ENCODE measurements at places on chromosomes 6 and 20.

- DNase-seq, result no peak
Measured at GRCh38 chr20:3661814-3662665, 1.2 kb downstream of the GFRA4 start.

GRCh38 chr20:57708694-57709673, 831 bp downstream of the PMEPA1 start:
- DNase-seq, result no peak

DNA sequence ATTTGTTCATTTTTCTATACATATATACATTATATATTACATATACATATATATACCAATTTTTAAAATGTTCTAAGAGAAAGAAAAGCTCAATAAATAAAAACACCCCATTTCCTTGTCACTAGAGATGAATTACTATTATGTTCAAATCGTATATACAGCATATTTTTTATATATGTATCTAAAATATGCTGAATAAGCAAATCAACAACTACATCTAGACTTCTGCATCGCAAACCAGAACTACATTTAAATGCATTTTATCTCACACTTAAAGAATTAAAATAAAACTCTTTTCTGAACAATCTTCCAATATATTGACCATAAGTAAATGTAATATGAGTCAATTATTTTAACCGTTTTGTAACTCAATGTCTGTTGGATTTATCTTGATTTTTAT, 133.9 kb downstream of the LAMA2 start:
- no peak for DNase-seq

DNA sequence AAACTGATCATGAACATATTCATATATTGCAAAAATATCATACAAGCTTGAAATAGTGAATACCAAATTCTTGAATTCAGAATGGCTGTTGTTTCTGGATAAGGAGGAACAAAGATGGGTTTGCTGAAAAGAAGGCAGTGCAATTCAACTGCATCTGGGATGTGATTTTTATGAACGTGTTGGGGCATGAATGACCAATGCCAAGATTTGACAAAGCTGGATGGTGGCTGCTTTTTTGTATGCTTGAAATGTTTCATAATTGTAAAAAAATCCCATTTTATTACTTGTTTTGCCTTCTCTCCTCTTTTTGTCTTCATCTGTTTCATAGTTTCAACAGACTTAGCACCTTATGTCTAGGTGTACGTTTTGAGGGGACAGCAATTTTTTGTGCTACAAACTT, 36.8 kb upstream of the BCAS1 start:
- DNase-seq, result no peak

DNA sequence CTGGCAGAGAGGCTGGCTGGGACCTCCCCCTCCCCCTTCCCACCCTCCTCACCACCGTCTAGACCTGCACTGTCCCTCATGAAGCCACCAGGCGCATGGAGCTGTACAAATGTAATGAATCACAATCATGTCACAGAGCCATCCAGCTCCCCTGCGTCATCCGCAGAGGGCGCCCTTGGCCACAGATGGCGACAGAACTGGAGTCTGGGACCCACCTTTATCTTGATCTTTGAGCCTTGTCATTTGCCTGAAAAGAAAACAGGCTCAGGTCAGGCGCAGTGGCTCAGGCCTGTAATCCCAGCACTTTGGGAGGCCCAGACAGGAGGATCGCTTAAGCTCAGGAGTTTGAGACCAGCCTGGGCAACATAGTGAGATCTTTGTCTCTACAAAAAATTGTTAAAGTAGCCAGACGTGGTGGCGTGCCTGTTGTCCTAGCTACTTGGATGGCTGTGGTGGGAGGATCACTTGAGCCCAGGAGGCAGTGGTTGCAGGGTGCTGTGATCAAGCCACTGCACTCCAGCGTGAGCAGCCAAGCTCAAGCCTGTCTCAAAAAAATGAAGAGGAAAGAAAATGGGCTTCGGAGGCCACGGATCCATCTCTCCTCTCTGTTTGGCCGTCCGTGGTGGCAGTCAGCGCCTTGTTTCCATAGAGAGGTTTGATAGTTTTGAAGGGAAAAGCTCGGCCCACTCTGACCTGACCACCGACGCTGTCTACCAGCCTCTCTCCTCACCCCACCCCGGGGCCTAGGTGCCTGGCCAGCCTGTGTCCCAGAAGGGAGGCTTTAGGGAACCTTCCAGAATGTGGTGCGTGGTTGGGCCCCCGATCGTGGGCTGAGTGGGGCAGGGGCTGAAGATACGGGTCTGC, 6.2 kb downstream of the COL9A3 start:
- no peak for DNase-seq

- DNase-seq, result peak; percentile 45
Measured at GRCh38 chr6:151209071-151209831, 30.5 kb upstream of the AKAP12 start.

GRCh38 chr6:70547313-70547712, 19.4 kb upstream of the SDHAF4 start:
- peak; percentile 9 for DNase-seq

- no peak for DNase-seq
Measured at GRCh38 chr6:67640484-67640883, 994.6 kb upstream of the ADGRB3 start.

- DNase-seq, result no peak
Measured at GRCh38 chr6:139653111-139653510, 278.7 kb upstream of the CITED2 start.

DNA sequence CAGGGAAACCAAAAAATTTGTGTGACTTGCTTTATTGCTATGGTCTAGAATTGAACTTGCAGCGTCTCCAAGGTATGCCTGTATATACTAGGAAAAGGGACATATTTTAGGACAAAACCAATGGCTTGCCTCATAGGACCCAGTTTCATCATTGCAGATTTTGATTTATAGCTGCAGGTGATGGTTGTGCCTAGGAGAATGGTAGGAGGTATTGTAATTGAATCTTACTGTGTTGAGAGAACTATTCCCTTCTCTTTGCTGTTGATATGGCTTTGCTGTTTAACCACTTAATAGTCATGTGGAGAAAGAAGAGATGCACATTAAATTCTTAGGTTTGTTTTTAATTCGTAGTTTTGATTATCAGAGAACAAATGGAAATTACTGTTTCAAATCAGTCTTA, 16.4 kb downstream of the DSTN start:
- no peak for DNase-seq

DNA sequence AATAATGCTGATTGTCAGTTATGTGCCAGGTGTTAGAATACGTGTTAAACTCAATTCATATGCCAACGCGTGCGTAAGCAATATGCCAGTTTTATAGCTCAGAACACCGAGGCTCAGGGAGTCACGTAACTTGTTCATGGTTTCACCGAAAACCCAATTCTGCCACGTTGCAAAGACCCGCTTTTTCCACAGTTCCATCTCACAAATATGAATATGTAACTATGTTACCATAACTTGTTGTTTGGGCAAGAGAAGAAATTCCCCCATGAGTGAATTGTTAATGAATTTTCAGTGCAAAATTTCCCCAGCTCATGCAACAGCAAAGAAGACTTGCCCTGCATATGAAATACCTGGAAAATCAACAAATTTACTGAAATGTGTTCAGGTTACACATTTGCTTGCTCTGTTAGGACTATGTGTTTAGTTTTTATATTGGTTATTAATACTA, 30.1 kb downstream of the SF3B5 start:
- DNase-seq, result no peak

DNA sequence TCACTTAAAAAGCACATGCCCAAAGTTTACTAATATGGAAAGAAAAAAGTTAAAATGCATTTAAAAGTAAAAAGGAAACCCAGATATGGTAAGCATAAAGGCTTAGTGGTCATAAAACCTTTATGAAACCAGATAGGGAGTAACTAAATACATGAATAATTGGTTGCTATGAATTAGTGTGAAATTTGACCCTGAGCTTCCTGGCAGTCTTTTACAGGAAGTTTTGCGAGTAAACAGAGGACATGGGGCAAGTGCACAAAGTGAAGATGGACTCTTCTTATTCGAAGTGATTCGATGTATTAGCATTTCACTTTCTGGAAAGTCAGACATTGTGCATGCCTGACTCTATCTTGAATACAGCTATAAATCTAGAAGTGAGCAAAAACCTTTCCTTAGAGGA, 90.9 kb upstream of the MLIP start:
- no peak for DNase-seq

GRCh38 chr6:20630617-20631548, 96.6 kb downstream of the CDKAL1 start:
- DNase-seq, result no peak

GRCh38 chr6:18603361-18603760, 216.2 kb downstream of the RNF144B start:
- no peak for DNase-seq

- peak; percentile 46 for DNase-seq
Measured at GRCh38 chr6:6696867-6697531, 108.5 kb downstream of the LY86 start.

- peak; percentile 26 for DNase-seq
Measured at GRCh38 chr6:164106345-164106769, 691.8 kb downstream of the QKI start.

DNA sequence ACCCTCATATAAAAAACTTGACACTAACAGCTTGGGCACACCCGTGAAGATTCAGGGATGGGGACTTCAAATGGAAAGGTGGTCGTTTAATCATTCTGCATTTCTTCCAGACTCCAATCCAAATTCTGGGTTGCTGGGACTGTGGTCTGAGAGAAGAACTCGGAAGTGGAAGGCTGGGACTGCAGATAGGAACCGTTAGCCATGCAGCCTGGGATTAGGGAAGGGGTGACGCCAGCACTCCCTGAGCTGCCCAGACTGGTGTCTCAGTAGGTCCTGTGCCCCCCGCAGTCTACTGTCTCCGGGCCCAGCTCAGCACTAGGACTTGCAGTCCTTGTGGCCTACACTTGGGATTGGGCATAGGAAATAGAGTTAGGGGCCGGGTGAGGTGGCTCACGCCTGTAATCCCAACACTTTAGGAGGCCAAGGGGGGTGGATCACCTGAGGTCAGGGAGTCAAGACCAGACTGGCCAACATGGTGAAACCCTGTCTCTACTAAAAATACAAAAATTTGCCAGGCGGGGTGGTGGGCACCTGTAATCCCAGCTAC, 511 bp upstream of the CLIC1 start:
- DNase-seq, result no peak

GRCh38 chr6:112911959-112912358, 564.8 kb downstream of the RFPL4B start:
- no peak for DNase-seq

- DNase-seq, result no peak
Measured at GRCh38 chr6:6683969-6684833, 95.7 kb downstream of the LY86 start.

- no peak for DNase-seq
Measured at GRCh38 chr6:4472969-4473642, 303.1 kb upstream of the CDYL start.

DNA sequence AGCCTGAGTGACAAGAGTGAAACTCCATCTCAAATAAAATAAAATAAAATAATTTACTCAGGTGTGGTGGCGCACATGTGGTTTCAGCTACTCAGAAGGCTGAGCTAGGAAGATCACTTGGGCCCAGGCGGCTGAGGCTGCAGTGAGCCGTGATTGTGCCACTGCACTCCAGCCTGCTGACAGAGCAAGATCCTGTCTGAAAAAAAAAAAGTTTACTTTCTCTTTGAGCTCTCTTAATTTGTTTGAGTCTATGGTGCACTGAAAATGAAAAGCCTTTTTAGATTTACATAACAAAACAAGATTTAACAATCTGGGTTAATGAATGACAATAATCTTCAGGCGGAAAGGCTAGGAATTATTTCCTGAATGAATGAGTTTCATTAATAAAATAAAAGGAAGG, 23.3 kb upstream of the NHSL1 start:
- DNase-seq, result no peak

DNA sequence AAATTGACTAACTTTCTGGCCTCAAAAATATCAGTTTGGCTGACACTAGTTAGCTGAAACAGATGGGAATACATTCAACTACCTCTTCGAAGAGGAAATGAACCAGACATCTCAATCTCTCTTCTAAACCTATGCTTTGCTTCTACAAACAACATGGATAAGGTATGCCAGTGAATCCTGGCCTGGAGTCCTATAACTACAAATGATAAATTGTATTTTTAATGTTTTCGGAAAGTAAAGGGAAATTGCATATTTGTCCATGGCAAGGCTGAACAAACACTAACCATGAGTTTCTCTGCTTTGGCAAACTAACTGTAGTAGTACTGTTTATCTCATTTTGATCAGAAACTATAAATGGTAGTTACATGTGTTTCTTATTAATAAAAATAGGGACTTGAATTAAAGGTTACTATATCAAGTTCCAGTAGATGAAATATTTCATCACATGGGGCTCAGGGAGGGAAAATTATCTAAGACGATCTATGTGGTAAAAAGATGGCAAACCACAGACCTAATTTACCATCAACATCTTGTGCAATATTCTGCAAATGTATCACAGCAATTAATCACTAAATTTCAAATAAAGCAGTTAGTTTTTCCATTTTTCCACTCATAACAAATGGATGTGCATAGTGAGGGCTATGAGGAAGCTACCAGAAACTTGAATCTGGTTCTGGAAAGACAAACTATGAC, 76.8 kb downstream of the COL12A1 start:
- DNase-seq, result no peak

DNA sequence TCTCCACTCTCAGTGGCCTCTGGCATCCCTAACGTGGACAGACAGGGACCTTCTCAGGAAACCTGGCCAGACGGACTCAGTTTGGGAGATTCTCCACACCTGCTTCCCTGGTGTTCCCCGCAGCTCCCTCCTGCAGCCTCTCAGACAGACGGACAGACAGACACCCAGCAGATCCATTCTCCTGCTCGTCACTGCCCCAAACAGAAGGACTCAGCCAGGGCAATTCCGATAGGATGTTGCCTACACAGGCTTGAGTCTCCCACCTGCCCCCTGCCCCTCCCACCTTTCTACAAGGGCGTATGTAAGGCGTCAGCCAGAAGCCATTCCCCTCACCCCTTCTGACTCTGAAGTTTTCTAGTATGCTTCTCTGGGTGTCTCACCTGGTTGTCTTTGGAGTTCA, 428 bp downstream of the CCM2L start:
- DNase-seq, result no peak

DNA sequence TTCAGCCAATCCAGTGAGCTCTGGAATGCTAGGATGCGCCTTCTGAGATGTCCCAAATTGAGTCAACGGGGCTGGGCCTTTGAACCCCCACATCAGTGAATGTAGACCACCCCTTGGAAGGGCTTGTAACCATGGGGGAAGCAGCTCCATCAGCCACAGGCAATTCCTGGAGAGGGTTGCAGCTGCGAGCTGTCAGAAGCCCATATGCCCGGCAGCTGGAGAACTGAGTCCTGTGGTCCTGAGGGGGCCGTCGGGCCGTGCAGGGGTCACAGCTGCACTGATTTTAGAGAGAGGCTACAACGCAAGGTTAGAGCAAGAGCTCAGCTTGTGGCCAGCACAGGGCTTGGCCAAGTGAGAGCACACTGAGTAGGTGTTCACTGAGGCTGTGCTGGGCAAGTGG, 121.3 kb downstream of the TOX2 start:
- DNase-seq, result no peak
